Astrocyte (in vitro differentiated cells and primary cell): ENCODE measurements at places on chromosomes 11 and 22.

GRCh38 chr11:14350716-14351238 lies 8.2 kb downstream of the RRAS2 start:
- no peaks in the 10 kb centered on the region for H3K4me1 ChIP-seq
- no peaks in the 10 kb centered on the region for H3K36me3 ChIP-seq
- no peak overlapping the region for H3K4me3 ChIP-seq
- no peaks in the 10 kb centered on the region for H3K27me3 ChIP-seq
- DNase-seq, result no peak

GRCh38 chr11:118527109-118527508 lies at the start of gene TTC36:
TTC36 (plus strand) TSS chr11:118527474; CDS start chr11:118527495, 21 bp downstream.
- no peak within 1 kb of the TSS for H3K4me3 ChIP-seq
- peaks cover 14% of the 10 kb centered on the region for H3K4me1 ChIP-seq
- no peak for DNase-seq

- DNase-seq, result no peak
- no peaks in the 10 kb centered on the region for H3K27me3 ChIP-seq
- H3K36me3 ChIP-seq, result no peaks in the 10 kb centered on the region
- H3K27ac ChIP-seq, result no peak overlapping the region
Measured at GRCh38 chr11:59069087-59069486, 17.0 kb upstream of the GLYATL1B start.

GRCh38 chr22:39087881-39088684 lies 9.0 kb upstream of the APOBEC3H start:
- no peak for DNase-seq
- H3K27me3 ChIP-seq, result no peaks in the 10 kb centered on the region
- no peak overlapping the region for H3K27ac ChIP-seq
- no peak overlapping the region for H3K4me3 ChIP-seq
- H3K36me3 ChIP-seq, result no peaks in the 10 kb centered on the region
- no peaks in the 10 kb centered on the region for H3K4me1 ChIP-seq

DNA sequence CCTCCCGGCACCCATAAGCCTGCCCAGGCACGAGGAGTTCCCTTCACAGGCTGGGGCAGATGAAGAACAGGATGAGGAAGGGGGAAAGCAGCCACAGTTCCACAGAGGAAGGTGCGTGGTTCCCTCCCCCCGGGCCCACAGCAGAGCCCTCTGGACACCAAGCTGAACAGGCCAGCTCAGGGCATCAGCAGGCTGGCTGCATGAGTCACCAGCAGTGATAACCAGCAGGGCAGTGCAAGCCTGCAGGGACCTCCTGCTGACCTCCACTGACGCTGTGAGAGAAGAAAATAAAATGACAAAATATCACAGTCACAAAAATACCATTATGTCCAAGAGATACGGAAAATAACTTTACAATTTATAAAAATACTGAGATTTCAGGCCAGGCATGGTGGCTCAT lies 11.5 kb downstream of the RTL6 start:
- H3K4me3 ChIP-seq, result no peak overlapping the region
- no peaks in the 10 kb centered on the region for H3K36me3 ChIP-seq
- DNase-seq, result no peak
- H3K4me1 ChIP-seq, result peaks cover 9% of the 10 kb centered on the region

GRCh38 chr22:36879775-36880174 lies 19.0 kb downstream of the NCF4 start:
- no peaks in the 10 kb centered on the region for H3K36me3 ChIP-seq
- DNase-seq, result peak; percentile 80
- H3K4me1 ChIP-seq, result no peaks in the 10 kb centered on the region
- H3K4me3 ChIP-seq, result no peak overlapping the region
- H3K27ac ChIP-seq, result no peak overlapping the region
- peaks cover 7% of the 10 kb centered on the region for H3K27me3 ChIP-seq

DNA sequence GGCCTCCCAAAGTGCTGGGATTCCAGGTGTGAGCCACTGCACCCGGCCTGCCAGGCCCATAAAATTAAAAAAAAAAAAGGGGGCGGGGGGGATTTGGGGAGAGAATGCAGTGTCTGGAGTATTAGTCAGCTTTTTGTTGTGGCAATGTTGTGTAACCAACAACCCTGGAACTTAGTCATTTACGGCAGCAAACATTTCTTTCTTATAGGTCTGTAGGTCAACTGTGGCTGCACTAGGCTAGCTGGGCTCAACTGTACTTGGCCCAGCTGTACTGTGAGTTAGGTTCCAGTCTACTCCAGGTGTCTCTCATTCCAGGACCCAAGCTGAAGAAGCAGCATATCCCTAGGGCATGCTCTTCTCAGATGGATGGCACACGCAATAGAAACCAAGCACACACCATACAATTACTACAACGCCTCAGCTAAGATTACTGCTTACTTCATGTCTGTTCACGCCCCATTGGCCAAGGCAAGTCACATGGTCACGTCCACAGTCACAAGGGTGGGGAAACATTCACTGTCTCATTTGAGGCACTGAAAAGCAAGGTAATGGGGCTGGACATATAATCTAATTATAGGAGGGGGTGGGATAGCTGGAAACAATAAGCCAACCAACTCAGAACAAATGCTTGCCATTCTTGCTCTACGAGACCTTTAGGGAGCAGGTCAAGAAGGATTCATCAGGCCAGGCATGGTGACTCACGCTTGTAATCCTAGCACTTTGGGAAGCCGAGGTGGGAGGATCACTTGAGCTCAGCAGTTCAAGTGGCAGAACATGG lies 10.4 kb upstream of the SPINDOC start:
- DNase-seq, result peak; percentile 8
- no peaks in the 10 kb centered on the region for H3K4me1 ChIP-seq
- no peak overlapping the region for H3K4me3 ChIP-seq
- no peaks in the 10 kb centered on the region for H3K36me3 ChIP-seq
- H3K27me3 ChIP-seq, result no peaks in the 10 kb centered on the region

GRCh38 chr22:46416520-46416871 lies 81.0 kb downstream of the TRMU start:
- peaks cover 23% of the 10 kb centered on the region for H3K4me1 ChIP-seq
- H3K4me3 ChIP-seq, result no peak overlapping the region
- peak overlapping the region; percentile 81 for H3K27ac ChIP-seq
- peaks cover 7% of the 10 kb centered on the region for H3K27me3 ChIP-seq
- no peaks in the 10 kb centered on the region for H3K36me3 ChIP-seq

- peak; percentile 22 for DNase-seq
- no peaks in the 10 kb centered on the region for H3K4me1 ChIP-seq
- H3K4me3 ChIP-seq, result no peak overlapping the region
- no peaks in the 10 kb centered on the region for H3K36me3 ChIP-seq
- no peaks in the 10 kb centered on the region for H3K27me3 ChIP-seq
Measured at GRCh38 chr11:36193721-36194120, 95.5 kb downstream of the COMMD9 start.

- H3K27ac ChIP-seq, result no peak overlapping the region
- no peaks in the 10 kb centered on the region for H3K36me3 ChIP-seq
- H3K27me3 ChIP-seq, result no peaks in the 10 kb centered on the region
- no peak for DNase-seq
- H3K4me1 ChIP-seq, result no peaks in the 10 kb centered on the region
Measured at GRCh38 chr11:101346591-101346990, 217.0 kb upstream of the PGR start.

GRCh38 chr11:2791521-2792380 lies 92.0 kb upstream of the KCNQ1OT1 start:
- no peak overlapping the region for H3K27ac ChIP-seq
- no peak for DNase-seq
- H3K27me3 ChIP-seq, result peaks cover 32% of the 10 kb centered on the region
- H3K4me1 ChIP-seq, result no peaks in the 10 kb centered on the region
- H3K4me3 ChIP-seq, result no peak overlapping the region
- no peaks in the 10 kb centered on the region for H3K36me3 ChIP-seq

- H3K27ac ChIP-seq, result no peak overlapping the region
- H3K36me3 ChIP-seq, result no peaks in the 10 kb centered on the region
- no peaks in the 10 kb centered on the region for H3K27me3 ChIP-seq
- DNase-seq, result no peak
- peaks cover 7% of the 10 kb centered on the region for H3K4me1 ChIP-seq
Measured at GRCh38 chr11:3922056-3922455, 66.6 kb downstream of the STIM1 start.

DNA sequence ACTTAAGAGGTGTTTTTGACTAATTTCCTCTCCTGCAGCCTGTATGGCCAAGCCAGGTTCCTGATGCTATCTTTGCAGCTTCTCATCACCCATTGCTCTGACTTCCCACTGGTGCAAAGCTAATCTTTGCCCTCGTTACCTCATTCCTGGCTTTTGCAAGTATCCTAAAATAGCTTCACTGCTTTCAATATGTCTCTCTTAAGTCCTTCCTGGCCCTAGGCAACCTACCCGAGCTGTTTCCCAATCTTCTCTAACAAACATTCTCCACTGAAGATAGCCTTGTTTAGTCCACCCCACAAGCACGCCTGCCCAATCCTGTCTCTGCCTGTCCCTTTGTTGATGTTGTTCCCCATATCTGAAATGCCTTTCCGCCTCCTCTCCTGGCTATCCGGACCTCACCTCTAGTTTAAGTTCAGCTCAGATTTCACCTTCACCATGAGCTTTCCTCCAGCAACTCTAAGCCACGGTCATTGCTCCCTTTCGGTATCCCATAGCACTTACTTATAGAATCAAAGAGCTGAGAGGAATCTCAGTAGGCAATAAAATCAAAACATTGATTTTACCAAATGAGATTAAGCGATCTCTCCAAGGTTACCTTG lies 30.1 kb upstream of the CECR2 start:
- H3K4me3 ChIP-seq, result no peak overlapping the region
- DNase-seq, result no peak
- peaks cover 5% of the 10 kb centered on the region for H3K27me3 ChIP-seq

DNA sequence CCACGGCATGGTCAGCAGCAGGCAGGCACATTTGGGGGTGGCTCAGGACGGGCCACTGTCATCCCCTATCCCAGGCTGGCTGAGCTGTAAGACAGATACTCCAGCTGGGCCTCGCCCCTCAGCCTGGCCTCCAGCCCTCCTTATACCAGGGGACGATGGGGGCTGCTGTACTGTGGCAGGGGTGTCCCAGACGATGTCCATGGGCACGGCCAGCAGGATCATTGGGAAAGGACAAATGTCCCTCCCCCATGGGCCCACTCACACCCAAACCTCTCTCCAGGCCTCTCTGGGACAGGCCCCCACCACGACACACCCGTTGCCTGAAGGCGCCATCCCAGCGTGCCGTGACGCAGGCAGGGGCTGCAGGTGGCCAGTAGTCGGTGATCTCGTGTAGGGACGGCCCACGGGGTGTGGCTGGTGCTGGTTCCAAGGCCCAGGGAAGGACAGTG lies 1.5 kb upstream of the IL17REL start:
- H3K27me3 ChIP-seq, result peaks cover 42% of the 10 kb centered on the region
- no peak overlapping the region for H3K27ac ChIP-seq
- H3K4me3 ChIP-seq, result no peak overlapping the region
- DNase-seq, result no peak

DNA sequence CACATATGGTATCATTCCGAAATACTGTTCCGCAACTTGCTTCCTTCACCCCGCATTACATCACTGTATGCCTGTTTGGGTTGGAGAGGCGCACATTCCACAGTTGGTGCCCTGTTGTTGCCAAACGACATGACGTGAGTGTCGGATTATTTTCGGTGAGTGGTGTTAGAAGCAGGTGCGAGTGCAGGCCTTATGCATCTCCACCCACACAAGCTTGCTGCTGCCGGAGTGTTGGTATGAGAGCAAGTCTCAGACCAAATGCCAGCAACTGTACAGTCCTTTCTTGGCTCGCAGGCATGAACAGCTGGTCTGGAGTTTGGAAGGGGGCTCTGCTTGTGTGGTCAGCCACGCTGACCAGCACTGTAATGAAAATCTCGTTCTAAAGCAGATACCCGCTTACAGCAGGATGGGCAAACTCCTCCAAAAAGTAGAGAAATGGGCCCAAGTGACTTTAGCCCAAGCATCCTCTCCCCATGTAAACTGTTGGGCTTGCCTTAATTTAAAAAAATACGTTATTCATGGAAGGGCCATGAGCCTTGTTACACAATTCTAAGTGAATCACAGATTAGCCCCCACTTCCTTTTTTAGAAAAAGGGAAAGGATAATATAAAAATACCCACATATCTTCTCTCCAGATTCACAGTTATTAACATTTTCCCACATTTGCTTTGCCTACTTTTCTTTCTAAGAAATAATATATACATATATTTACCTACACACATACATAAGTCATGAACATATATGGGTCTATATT lies 48.7 kb upstream of the OR9Q1 start:
- H3K27ac ChIP-seq, result no peak overlapping the region
- peak; percentile 93 for DNase-seq
- H3K4me1 ChIP-seq, result no peaks in the 10 kb centered on the region
- no peaks in the 10 kb centered on the region for H3K27me3 ChIP-seq
- H3K4me3 ChIP-seq, result no peak overlapping the region

GRCh38 chr11:93000511-93001476 lies 31.3 kb downstream of the MTNR1B start:
- no peak overlapping the region for H3K4me3 ChIP-seq
- peaks cover 6% of the 10 kb centered on the region for H3K4me1 ChIP-seq
- no peaks in the 10 kb centered on the region for H3K27me3 ChIP-seq
- H3K27ac ChIP-seq, result peak overlapping the region; percentile 36
- DNase-seq, result peak; percentile 82

DNA sequence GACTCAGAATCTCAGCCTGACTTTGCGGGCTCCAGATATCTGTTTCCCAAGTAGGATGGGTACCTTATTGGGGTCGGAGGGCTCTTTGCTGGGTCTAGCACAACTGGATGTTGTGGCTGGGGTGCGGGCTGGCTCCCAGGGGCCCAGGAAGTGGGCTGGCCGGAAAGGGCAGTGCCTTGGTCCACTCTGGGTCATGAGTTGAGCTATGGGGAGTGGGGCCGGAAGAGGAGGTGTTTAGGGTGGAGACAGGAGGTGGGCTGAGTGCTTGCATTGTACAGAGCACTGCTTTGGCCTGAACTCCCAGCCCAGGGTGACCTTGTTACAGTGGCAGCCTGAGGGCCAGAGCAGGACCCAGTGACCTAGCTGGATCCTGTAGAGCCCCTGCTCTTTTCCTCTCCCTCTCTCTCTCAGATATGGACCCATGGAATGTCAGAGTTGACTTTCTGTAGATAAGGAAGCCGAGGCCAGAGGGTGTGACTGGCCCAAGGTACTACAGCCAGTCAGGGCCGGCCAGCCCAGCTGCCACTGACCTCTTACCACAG lies 13.2 kb downstream of the PHLDB1 start:
- H3K27ac ChIP-seq, result peak overlapping the region; percentile 99
- DNase-seq, result no peak
- peaks cover 65% of the 10 kb centered on the region for H3K4me1 ChIP-seq
- peaks cover 17% of the 10 kb centered on the region for H3K36me3 ChIP-seq

GRCh38 chr11:126511475-126512115 lies 156.1 kb downstream of the ST3GAL4 start:
- H3K4me1 ChIP-seq, result no peaks in the 10 kb centered on the region
- peaks cover 2% of the 10 kb centered on the region for H3K27me3 ChIP-seq
- H3K4me3 ChIP-seq, result no peak overlapping the region
- H3K27ac ChIP-seq, result no peak overlapping the region
- H3K36me3 ChIP-seq, result no peaks in the 10 kb centered on the region

- H3K27ac ChIP-seq, result peak overlapping the region; percentile 50
- no peaks in the 10 kb centered on the region for H3K27me3 ChIP-seq
- H3K4me3 ChIP-seq, result no peak overlapping the region
- H3K36me3 ChIP-seq, result peaks cover 25% of the 10 kb centered on the region
- peaks cover 10% of the 10 kb centered on the region for H3K4me1 ChIP-seq
Measured at GRCh38 chr11:3022300-3022967, 30.3 kb upstream of the NAP1L4 start.
